ENCODE measurements at places on chromosomes 13 and 19. TPM values are rescaled to one million over a fixed set of nuclear protein-coding genes. Genes with fewer than 3 reads are reported as not detected.

KCNN1 gene
- not detected for total RNA-seq

DNA sequence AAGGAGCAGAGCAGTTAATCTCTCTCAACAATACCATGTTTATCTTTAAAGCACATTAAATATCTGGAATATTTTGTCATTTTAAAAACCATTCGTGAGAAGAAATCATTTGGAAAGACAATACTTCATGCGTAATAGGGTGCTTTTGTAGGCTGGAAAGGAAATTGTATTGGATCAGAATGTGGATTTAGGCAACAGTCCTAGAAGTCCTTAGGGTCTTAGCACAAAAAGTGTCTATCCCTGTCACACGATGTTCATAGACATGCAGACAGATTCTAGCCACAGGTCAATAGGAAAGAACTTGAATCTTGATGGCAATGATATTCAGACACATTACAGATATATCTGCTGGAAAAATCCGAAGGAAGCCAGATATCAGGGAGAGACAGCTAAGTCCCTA, 156.0 kb downstream of the KCTD12 start:
- H3K27me3 ChIP-seq, result no peaks in the 10 kb centered on the region
- H3K27ac ChIP-seq, result no peak overlapping the region
- no peak for DNase-seq
- H3K4me3 ChIP-seq, result no peak overlapping the region
- no peaks in the 10 kb centered on the region for H3K36me3 ChIP-seq

FKBP8 gene
- 203 TPM for total RNA-seq

GRCh38 chr19:18274781-18275356, 617 bp upstream of the IQCN start:
- DNase-seq, result peak; percentile 83
- peaks cover 35% of the 10 kb centered on the region for H3K4me1 ChIP-seq
- H3K27me3 ChIP-seq, result no peaks in the 10 kb centered on the region
- H3K27ac ChIP-seq, result peak overlapping the region; percentile 73

CD37 gene
- total RNA-seq, result 320 TPM

- no peaks in the 10 kb centered on the region for H3K36me3 ChIP-seq
- no peaks in the 10 kb centered on the region for H3K27me3 ChIP-seq
- H3K4me3 ChIP-seq, result no peak overlapping the region
- no peak for DNase-seq
- no peak overlapping the region for H3K27ac ChIP-seq
- peaks cover 51% of the 10 kb centered on the region for H3K4me1 ChIP-seq
Observed at GRCh38 chr19:11265785-11266236, 3.5 kb upstream of the DOCK6 start.

NUMBL gene
- 14.8 TPM for total RNA-seq

HRC gene
- total RNA-seq, result not detected

DNA sequence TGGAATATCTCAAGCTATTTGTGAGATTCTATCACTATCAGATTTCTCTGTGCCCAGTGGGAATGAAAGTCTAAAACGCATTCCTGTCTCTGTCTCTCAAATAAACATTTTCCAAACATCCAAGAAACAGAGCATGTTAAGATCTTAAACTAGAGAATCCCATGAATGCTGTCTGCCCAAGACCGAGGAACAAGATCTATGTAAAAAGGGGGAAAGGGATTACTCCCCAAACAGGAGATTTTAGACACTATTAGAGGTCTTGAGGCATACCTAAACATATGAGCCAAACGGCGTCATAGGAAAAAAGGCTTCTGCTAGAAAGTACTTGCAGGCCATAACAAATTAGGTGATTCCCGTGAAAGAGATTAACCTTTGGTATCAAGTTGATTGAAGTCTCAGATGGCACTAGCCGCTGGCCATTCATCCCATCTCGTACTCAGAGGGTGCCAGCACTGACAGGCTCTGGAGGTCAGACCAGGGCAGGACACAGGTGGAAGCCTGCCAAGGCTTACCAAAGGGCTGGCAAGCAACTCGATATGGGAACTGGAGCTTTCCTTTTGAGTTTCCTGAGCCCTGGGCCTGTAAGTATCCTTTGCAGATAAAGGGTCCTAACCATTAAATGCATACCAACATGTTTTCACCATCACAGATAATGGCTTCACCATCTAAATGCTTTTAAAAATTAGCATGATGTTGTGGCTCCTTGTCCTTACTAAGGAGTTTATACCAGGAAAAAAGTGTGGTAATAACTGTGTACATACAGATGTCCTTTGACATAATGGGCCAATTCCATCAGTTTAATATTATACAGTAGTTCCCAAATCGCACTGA, 225.2 kb downstream of the FOXO1 start:
- H3K4me3 ChIP-seq, result no peak overlapping the region
- peak; percentile 84 for DNase-seq
- peaks cover 91% of the 10 kb centered on the region for H3K4me1 ChIP-seq
- H3K36me3 ChIP-seq, result no peaks in the 10 kb centered on the region
- H3K27me3 ChIP-seq, result no peaks in the 10 kb centered on the region

TMC4 gene
- 1.5 TPM for total RNA-seq

All from spleen (tissue), 13 donors.